ENCODE measurements at places on chromosomes 3 and 15.

DNA sequence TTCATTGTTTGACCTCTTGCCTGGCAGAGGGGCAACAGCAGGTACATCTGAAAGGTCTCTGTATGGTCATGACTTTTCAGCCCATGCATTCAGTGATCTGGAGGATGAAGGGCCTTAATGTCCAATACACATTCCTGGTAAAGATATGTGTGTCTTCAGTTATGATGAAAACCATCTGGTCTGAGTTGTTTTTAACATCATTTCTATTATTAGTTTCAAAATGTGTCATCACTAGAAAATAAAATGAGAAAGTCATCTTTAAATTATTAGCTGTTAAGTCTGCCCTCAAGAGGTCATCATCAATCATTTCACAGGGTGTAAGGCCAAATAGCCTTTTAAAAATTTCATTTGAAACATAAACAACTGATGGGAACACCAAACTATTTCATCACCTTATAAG lies 92.1 kb upstream of the PLSCR4 start:
- no peak for ATAC-seq

DNA sequence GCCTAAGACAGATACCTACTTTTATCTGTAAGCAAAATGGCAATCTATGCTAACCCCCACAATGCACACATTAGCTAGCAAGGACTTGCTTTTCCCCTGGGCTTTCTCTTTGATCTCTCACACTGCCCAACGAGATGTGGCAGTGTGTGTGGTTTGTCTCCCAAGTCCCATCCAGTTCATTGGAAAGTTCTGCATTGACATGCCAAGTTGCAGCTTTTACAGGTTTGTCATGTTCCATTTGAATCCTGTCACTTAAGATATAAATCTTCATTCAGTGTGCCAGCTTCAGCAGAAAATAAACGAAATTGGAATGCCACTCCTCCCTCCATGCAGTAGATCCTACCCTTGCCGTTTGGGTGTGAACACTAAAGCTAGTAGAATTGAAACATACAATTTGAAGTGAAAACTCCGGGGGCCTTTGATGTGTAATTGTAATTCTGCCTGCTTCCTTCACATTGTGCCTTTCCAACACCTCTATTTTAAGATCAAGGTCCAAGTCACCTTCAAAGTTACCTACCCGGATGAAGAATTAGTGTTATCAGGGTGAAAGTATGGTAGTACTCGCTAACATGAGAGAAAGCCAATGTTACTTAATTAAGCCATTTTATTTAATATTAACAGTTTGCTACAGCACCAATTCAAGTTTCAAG lies 130.9 kb upstream of the BHLHE40 start:
- no peak for ATAC-seq

DNA sequence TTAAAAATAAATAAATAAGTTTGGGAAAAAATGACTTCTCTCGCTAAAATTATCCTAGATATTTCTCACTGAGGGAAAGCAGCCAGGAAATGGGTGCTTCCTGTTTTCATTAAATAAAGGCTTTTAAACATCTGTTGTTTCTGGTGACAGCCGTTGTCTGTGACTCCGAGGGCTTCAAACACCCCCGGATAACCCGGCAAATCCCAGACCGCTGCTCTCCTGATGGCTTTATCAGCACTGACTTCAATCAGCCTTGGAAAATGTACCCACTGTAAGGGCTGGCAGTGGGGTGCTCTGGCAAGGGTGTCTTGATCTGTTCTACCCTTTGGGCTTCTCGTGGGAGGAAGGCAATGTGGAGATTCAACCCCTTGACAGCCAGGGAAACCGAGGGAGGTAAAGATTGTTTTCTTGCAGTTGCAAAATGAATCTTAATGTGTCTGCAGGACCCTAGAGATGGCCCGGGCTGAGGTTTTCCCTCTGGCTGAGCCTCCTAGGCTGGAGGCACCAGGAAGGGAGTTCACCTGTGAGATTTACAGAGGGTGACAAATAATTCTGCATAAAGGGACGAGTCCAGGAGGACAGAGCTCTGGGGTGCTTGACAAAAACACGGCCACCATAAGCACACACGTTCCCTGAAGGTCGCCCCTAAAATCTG lies 33.6 kb upstream of the SEC13 start:
- ATAC-seq: no peak

DNA sequence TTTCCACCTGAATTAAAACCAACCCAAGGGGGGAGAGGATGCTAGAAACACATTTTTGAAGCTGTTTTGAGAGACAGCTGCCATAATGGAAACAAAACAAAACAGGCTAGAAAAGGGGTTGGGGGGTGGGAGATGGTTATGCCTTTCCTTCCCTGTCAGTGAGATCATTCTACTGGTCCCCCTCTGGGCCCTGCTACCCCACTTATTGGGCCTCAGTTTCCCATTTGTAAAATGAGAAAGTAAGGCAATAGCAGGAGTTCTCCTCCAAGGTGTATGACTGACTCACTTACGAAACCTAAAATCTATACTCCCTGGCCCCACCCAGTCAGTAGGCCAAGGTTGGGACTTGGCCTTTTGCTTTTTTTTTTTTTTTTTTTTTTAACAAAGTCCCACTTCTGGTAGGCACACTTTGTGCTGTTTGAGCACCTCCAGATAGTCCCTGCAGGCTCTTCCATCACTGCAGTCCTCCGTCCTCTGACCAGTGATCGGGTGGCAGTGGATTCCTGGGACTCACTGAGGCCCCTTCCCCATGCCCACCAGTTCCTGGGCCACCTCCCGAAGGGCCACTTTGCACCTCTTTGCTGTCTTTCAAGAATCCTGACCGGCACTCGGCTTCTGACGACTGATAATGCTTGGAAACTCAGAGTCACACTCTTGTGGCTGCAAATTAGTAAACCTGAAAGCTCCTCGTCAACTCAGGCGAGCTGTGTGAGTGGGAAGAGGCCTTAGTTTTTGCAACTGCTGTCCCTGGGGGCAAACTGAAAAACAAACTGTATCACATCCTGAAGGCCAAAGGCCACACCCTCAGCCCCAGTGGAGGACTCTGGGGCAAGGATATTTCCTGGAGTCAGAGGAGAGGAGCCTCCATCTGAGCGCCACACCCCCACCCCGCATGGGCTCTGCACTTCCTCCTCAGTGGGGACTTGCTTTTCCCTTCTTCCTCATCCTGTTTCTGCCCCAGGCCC lies 6.7 kb upstream of the PSTPIP1 start:
- peak; percentile 71 for ATAC-seq

- ATAC-seq: no peak
These were observed 286.4 kb upstream of the LYSMD4 start for GRCh38 chr15:100019601-100020000.

DNA sequence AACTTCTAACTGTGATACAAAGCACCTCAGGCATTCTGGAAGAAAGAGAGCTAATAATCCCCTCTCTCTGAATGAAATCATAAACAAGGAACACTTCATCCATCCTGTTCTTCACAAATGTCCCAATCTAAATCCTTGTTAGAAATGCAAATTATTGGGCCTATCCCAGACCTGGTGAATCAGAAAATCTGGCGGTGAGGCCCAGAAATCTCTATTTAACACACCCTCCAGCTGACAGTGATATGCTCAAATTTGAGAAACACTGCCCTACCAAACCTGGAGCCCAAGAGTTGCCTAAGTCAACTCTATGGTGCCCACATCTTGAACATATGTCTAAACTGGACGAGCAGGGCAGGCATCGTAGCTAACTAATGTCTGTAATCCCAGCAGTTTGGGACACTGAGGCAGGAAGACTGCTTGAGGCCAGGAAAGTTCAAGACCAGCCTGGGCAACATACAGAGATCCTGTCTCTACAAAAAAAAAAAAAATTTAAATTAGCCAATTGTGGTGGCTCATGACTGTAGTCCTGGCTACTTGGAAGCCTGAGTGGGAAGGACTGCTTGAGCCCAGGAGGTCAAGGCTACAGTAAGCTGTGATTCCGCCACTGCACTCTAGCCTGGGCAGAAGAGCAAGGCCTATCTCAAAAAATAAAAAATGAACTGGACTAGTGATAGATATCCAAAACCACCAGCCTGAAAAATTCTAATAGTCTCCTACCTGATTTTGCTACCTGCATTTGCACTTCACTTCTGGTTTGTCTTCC lies 23.1 kb downstream of the SCAP start:
- no peak for ATAC-seq

DNA sequence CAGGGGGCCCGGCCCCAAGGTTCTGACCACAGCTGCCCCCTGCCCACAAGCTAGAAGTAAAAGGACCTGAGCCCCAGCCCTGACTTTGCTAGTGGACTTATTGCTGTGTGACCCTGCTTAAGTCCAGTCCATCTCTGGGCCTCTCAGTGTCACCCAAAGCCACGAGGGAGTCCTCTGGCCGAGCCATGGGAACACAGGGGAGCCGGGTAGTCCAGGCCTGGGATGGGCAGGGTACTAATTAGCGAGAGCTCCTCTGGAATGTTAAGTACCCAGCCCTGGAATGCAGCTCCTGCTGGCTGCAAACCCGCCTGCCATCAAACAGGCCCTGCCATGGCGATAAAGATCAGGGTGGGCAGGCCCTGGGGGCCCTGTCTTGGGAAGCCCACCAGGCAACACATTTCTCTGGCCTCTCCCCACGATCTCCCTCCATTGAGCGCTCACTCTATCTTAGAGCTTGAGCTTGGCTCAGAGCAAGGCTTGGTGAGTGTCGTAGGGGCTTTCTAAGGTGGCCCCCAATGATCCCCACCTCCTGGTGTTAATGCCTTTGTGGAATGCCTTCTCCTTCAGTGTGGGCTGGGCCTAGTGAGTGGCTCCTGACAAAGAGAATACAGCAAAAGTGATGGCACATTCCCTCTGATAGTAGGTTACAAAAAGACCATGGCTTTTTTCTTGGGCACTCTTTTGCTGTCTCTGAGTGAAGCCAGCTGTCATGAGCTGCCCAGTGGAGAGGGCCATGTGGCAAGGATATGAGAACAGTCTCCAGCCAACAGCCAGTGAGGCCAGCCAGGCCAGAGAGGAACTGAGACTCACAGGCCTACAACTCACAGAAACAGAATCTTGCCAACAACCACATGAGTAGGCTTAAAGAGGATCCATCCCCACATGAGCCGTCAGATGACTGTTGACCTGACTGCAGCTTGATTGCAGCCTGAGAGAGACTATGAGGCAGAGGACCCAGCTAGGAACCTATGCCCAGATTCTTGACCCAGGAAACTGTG lies 133.1 kb downstream of the SMAD6 start:
- ATAC-seq: no peak

- ATAC-seq: no peak
These were observed 90.0 kb downstream of the MEGF11 start for GRCh38 chr15:66163553-66163952.

DNA sequence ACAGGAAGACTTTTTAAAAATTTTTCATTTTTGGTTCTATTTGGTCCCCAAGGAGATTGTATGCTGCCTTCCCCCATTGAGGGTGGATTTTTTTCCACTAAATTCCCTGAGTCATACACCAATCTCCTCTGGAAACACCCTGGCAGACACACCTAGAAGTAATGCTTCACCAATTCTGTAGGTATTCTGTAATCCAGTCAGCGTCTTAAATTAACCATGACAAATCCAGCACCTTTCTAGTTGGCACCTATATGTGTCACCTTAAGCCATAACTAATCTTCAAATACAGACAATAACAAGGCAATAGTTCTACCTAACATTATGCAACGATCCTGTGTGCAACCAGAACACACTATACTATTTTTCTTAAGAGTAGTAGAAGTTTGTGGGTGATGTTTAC lies 459.1 kb upstream of the NDN start:
- no peak for ATAC-seq

GRCh38 chr3:143784446-143784845 lies 63.8 kb downstream of the SLC9A9 start:
- ATAC-seq: no peak

DNA sequence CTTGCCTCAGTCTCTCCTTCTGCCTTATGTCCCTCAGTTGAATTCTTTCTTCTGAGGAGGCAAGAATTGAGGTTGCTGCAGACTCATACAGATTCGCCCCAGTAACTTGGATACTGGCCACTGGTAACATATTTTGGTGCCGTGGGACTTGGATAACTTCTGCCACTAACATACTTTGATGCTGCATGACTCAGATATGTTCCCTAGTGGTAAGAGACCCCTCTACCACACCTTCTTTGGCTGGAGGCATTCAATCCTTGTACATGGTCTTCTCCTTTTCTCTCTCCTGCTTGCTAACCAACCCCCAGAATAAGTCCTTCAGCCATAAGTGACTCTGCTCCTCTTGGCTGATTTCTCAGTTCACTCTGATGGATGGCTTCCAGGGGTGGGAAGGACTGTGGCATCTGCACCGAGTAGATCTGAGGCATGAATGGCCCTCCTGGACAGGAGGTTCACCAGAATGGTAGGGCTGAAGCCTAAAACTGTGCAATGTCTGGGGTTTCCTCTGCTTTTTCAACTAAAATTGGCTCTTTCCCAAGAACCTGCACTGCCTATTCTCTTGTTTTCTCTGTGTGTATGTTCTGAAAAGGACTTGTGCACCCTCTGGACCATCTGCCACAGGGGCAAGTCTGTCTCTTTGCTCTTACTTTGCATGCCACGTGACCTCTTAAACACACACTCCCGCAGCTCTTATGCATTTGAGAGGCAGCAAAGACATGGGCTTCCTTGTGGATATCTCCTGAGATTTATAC lies 55.5 kb upstream of the FSTL1 start:
- ATAC-seq: peak; percentile 66
